ENCODE measurements at places on chromosomes 4 and X. TPM values are rescaled to one million over a fixed set of nuclear protein-coding genes. Genes with fewer than 3 reads are reported as not detected.

ATOH1 gene
- total RNA-seq, result not detected

LCORL gene
- 14.2 TPM for total RNA-seq

MAGEC1 gene
- total RNA-seq, result not detected

MMRN1 gene
- not detected for total RNA-seq

KIAA1210 gene
- total RNA-seq, result not detected

NAP1L3 gene
- 5.5 TPM for total RNA-seq

TEX13D gene
- not detected for total RNA-seq

TMSB15C gene
- total RNA-seq, result 5.2 TPM

RBM47 gene
- total RNA-seq, result 0.86 TPM

GPM6B gene
- total RNA-seq, result 1.3 TPM

Measured in fibroblast of villous mesenchyme (primary cell).